Activated naive CD8-positive, alpha-beta T cell treated with anti-CD3 and anti-CD28 coated beads, Interleukin-2, amount 10 ng/mL, durations not matched to agents 7 days and 5 days (primary cell): ENCODE measurements at places on chromosomes 3 and 15. TPM values are rescaled to one million over a fixed set of nuclear protein-coding genes. Genes with fewer than 3 reads are reported as not detected.
A peak's percentile ranks its signal among the peaks of the same experiment; 100 is the strongest.

The FGF7 gene
- not detected for total RNA-seq

The KCNMB2 gene
- total RNA-seq = not detected

The MITF gene
- 1.6 TPM for total RNA-seq

The LRRIQ4 gene
- 0.23 TPM for total RNA-seq

The SPINK8 gene
- not detected for total RNA-seq

The BSN gene
- 0.08 TPM for total RNA-seq

The PLS1 gene
- total RNA-seq = 2.6 TPM

DNA sequence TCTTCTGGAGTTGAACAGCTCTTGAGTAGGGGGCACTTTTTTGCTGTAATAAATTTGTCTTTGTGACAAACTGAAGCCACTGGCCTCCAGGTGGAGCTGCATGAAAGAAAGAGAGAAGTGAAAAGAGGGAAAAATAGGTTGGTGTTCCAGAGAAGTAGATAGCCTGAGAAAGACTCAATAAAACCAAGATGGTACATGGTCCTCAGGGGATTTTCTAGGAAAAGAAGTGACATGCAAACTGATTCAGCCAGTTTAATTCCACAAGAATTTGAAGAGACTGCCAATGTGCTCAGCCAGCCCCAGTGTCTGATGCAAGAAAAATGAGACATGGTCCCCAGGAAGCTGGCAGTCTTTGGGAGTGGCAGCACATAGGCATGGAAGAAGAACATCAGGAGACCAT, 152.7 kb downstream of the CD47 start:
- no peaks in the 10 kb centered on the region for H3K36me3 ChIP-seq
- H3K27me3 ChIP-seq = no peaks in the 10 kb centered on the region
- H3K4me1 ChIP-seq = peaks cover 11% of the 10 kb centered on the region
- H3K27ac ChIP-seq = no peak overlapping the region

DNA sequence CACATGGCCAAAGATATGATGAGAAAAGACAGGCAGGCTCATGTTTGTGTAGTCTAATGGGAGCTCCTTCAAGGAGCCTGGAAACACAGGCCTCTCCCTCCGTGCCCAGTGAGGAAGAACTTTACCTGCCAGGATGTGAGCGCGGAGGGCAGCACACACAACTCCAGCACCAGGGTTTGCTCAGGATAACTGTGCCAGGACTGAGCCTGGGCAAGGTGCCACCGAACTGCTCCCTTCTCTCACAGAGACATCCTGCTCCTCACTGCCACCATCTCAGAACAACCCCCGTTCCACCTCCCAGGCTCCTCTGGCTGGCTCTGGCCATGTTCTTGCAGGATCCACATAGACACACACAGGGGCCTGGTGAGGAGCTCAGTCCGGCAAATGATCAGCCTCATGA, 87.4 kb downstream of the NUP210 start:
- no peaks in the 10 kb centered on the region for H3K27me3 ChIP-seq
- no peak overlapping the region for H3K4me3 ChIP-seq
- H3K36me3 ChIP-seq = peaks cover 19% of the 10 kb centered on the region
- H3K27ac ChIP-seq = peak overlapping the region; percentile 70
- peaks cover 2% of the 10 kb centered on the region for H3K4me1 ChIP-seq
- no peak for DNase-seq

GRCh38 chr15:63545520-63545919, 41.1 kb downstream of the USP3 start:
- H3K27me3 ChIP-seq = no peaks in the 10 kb centered on the region
- DNase-seq = no peak
- H3K27ac ChIP-seq = no peak overlapping the region

- DNase-seq = no peak
- H3K4me1 ChIP-seq = peaks cover 1% of the 10 kb centered on the region
- H3K27me3 ChIP-seq = peaks cover 6% of the 10 kb centered on the region
- no peak overlapping the region for H3K27ac ChIP-seq
- peaks cover 22% of the 10 kb centered on the region for H3K36me3 ChIP-seq
Observed at GRCh38 chr3:45084820-45085816, 59.0 kb downstream of the CLEC3B start.

DNA sequence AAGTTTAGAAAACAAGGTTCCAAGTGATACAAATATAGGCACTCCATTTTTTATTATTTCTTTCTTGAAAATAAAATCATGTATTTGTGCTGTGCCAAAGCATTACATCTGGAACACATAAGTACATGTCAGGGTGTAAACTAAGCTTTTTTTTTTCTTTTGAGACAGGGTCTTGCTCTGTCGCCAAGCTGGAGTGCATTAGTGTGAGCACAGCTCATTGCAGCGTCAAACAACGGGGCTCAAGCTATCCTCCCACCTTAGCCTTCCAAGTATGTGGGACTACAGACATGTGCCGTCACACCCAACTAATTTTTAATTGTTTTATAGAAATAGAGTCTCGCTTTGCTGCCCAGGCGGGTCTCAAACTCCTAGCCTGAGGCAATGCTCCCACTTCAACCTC, 9.0 kb downstream of the SPATA12 start:
- no peak overlapping the region for H3K4me3 ChIP-seq
- H3K36me3 ChIP-seq = no peaks in the 10 kb centered on the region
- no peak for DNase-seq
- peaks cover 10% of the 10 kb centered on the region for H3K4me1 ChIP-seq

- peaks cover 11% of the 10 kb centered on the region for H3K4me1 ChIP-seq
- DNase-seq = no peak
- H3K27me3 ChIP-seq = no peaks in the 10 kb centered on the region
- H3K36me3 ChIP-seq = no peaks in the 10 kb centered on the region
- no peak overlapping the region for H3K4me3 ChIP-seq
- no peak overlapping the region for H3K27ac ChIP-seq
Observed at GRCh38 chr15:90349072-90349471, 3.0 kb upstream of the ZNF774 start.

GRCh38 chr3:164687211-164687610, 391.1 kb downstream of the SI start:
- H3K4me3 ChIP-seq = no peak overlapping the region
- no peaks in the 10 kb centered on the region for H3K36me3 ChIP-seq
- H3K4me1 ChIP-seq = no peaks in the 10 kb centered on the region
- H3K27me3 ChIP-seq = no peaks in the 10 kb centered on the region
- H3K27ac ChIP-seq = no peak overlapping the region

DNA sequence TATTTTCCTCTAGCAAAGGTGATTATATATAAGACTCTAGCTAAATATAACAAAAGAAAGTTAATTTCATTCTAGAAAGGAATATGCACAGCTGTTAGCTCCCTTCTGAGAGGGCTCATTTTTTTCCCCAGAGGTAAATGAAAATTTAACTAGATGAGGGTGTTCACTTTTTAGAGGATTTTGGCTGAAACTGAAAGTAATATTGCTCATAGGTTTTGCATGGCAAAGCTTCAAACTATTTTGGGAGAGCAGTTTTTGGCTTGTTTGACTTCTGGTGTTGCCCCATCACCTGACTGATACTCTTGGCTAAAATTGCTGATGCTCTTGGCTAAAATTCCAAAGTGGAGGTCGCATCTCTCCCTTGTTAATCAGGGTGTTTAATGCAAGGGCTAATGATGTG, 311.9 kb downstream of the EDEM1 start:
- no peak for DNase-seq
- peaks cover 7% of the 10 kb centered on the region for H3K4me1 ChIP-seq
- no peak overlapping the region for H3K4me3 ChIP-seq
- H3K27me3 ChIP-seq = no peaks in the 10 kb centered on the region

GRCh38 chr15:78072080-78072892, 5.2 kb downstream of the TBC1D2B start:
- H3K27me3 ChIP-seq = no peaks in the 10 kb centered on the region
- DNase-seq = no peak
- H3K36me3 ChIP-seq = peaks cover 23% of the 10 kb centered on the region
- peaks cover 68% of the 10 kb centered on the region for H3K4me1 ChIP-seq

DNA sequence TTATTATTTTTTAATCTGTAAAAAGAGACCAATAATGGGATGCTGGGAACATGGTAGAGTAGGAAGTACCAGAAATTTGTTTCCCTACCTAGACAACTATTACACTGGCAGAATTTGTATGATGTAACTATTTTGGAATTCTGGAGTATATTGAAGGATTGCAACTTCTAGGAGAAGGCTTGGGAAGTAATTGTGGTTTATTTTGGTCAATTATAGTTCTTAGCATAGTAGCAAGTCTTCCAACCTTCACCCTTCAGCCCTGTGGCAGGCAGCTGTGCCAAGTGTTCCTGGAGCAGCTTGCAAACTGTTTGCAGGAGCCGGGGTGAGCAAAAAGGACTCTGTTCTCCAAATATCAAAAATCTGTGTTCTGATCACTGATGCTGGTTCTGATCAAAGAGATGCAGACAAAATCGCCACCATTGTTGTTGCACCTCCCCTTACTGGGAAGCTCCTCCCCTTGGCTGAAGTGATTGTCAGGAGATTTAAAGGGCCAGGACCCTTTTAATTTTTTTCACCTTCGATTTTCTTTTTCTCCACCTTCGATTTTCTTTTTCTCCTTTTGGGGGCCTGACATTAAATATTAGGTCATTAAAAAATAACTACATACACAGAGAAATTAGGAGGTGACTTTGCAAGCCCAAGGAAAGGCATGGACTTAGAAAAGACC, 363.3 kb downstream of the SLC9A9 start:
- DNase-seq = no peak
- no peaks in the 10 kb centered on the region for H3K36me3 ChIP-seq
- no peaks in the 10 kb centered on the region for H3K27me3 ChIP-seq
- H3K27ac ChIP-seq = no peak overlapping the region
- H3K4me1 ChIP-seq = no peaks in the 10 kb centered on the region

DNA sequence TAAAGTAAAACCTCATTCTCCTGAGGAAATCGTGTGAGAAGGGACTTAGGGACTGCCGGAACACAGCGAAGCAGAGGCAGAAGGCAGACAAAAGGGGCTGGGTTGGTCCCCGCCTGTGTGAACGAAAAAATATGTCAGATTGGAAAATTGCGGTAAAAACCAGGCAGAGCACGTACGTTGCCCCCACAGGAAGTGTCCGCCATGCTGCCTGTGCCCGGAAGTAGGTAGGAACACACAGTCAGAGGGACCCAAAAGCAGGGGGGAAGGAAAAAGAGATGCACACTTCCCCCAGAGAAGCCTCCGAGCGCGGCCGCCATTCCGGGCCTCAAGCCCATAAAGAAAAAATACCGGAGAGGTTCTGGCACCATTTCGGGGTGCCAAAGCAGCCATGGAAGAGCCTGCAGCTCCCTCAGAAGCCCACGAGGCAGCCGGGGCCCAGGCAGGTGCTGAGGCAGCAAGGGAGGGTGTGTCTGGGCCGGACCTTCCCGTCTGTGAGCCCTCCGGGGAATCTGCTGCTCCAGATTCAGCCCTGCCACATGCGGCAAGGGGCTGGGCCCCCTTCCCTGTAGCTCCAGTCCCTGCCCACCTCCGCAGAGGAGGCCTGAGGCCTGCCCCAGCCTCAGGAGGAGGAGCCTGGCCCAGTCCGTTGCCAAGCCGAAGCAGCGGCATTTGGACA, at the start of gene MKRN3:
MKRN3 (plus strand) TSS at position 280 of the 676 bp plus-strand sequence; CDS start at position 389, 109 bp downstream.
- no peaks in the 10 kb centered on the region for H3K27me3 ChIP-seq
- no peaks in the 10 kb centered on the region for H3K36me3 ChIP-seq
- H3K4me1 ChIP-seq = no peaks in the 10 kb centered on the region
- H3K27ac ChIP-seq = peak within 1 kb of the TSS; percentile 79
- H3K4me3 ChIP-seq = peak within 1 kb of the TSS; percentile 70

GRCh38 chr3:29775340-29775739, 494.5 kb downstream of the RBMS3 start:
- no peak overlapping the region for H3K27ac ChIP-seq
- H3K27me3 ChIP-seq = no peaks in the 10 kb centered on the region
- no peak overlapping the region for H3K4me3 ChIP-seq
- no peaks in the 10 kb centered on the region for H3K36me3 ChIP-seq
- no peaks in the 10 kb centered on the region for H3K4me1 ChIP-seq
- no peak for DNase-seq

GRCh38 chr3:183578179-183578578, 22.7 kb upstream of the KLHL6 start:
- H3K27me3 ChIP-seq = peaks cover 2% of the 10 kb centered on the region
- H3K4me3 ChIP-seq = no peak overlapping the region
- H3K27ac ChIP-seq = no peak overlapping the region
- no peak for DNase-seq
- H3K4me1 ChIP-seq = peaks cover 4% of the 10 kb centered on the region
- H3K36me3 ChIP-seq = no peaks in the 10 kb centered on the region

DNA sequence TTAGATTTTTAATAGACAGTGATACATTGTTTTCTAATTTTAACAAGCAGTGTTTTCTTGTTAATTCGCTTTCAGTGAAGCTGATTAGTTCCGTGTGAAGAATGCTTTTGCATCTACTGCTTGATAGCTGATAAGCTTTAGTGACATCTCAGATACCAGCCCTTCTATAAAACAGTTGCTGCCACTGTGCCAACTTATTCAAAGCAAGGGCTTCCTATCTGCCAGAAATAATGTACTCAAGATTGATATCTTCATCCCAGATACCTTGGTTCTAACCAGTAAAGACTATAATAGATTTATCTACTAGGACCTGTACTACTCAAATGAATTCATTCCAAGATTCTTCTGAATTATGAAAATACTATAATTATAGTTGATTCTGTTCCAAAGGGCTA, 30.4 kb downstream of the RARB start:
- H3K4me3 ChIP-seq = no peak overlapping the region
- peaks cover 12% of the 10 kb centered on the region for H3K27me3 ChIP-seq
- peaks cover 9% of the 10 kb centered on the region for H3K4me1 ChIP-seq
- DNase-seq = no peak
